NCI-H460 (cell line): ENCODE measurements at places on chromosomes 6 and 20. TPM values are rescaled to one million over a fixed set of nuclear protein-coding genes. Genes with fewer than 3 reads are reported as not detected.

MOXD1 gene
- total RNA-seq, result not detected in 2 replicates

TNFRSF21 gene
- total RNA-seq, result 3.9 and 4.0 TPM in 2 replicates

CD83 gene
- 1.7 and 2.7 TPM in 2 replicates for total RNA-seq

SRMS gene
- total RNA-seq, result not detected in 2 replicates

MOG gene
- total RNA-seq, result not detected in 2 replicates

ESR1 gene
- 0.35 TPM in 2 replicates for total RNA-seq

TRMT6 gene
- 26.1 and 30.7 TPM in 2 replicates for total RNA-seq

OVOL2 gene
- total RNA-seq, result not detected in 2 replicates

SIRPB1 gene
- total RNA-seq, result 0.05 and 0.20 TPM in 2 replicates

PPP1R18 gene
- 35.1 and 42.5 TPM in 2 replicates for total RNA-seq

PROKR2 gene
- total RNA-seq, result not detected in 2 replicates

GPX5 gene
- total RNA-seq, result not detected in 2 replicates

SPATS1 gene
- total RNA-seq, result not detected in 2 replicates

LBP gene
- total RNA-seq, result not detected in 2 replicates

CALHM5 gene
- 0.03 and 0.05 TPM in 2 replicates for total RNA-seq

GLP1R gene
- total RNA-seq, result not detected in 2 replicates

GABRR2 gene
- not detected in 2 replicates for total RNA-seq

ADGRF5 gene
- total RNA-seq, result 0.05 TPM in 1 of 2 replicates, not detected in the other

CPXM1 gene
- total RNA-seq, result not detected in 2 replicates

OR2H2 gene
- not detected in 2 replicates for total RNA-seq

HMGCLL1 gene
- 0.07 TPM in 1 of 2 replicates, not detected in the other for total RNA-seq

BAK1 gene
- total RNA-seq, result 13.2 and 14.6 TPM in 2 replicates

HM13 gene
- 85.3 and 97.3 TPM in 2 replicates for total RNA-seq

ULBP1 gene
- total RNA-seq, result 7.2 and 7.7 TPM in 2 replicates

SLX4IP gene
- total RNA-seq, result 6.6 and 7.5 TPM in 2 replicates

TUBB1 gene
- total RNA-seq, result not detected in 2 replicates

TSPO2 gene
- not detected in 2 replicates for total RNA-seq

FANCE gene
- total RNA-seq, result 4.7 and 5.1 TPM in 2 replicates

SIM1 gene
- not detected in 2 replicates for total RNA-seq

NR2E1 gene
- not detected in 2 replicates for total RNA-seq

RAET1G gene
- 1.1 and 1.2 TPM in 2 replicates for total RNA-seq

ACTL10 gene
- total RNA-seq, result not detected in 2 replicates

AIF1 gene
- total RNA-seq, result not detected in 2 replicates

HLA-DOA gene
- total RNA-seq, result not detected in 2 replicates

ELOVL2 gene
- total RNA-seq, result 2.5 and 2.7 TPM in 2 replicates

IRAK1BP1 gene
- total RNA-seq, result 11.3 and 12.2 TPM in 2 replicates

MCUR1 gene
- total RNA-seq, result 20.4 and 20.7 TPM in 2 replicates

EYA2 gene
- total RNA-seq, result 0.32 and 1.3 TPM in 2 replicates

ENPP3 gene
- 0.12 TPM in 1 of 2 replicates, not detected in the other for total RNA-seq

ACTR5 gene
- 6.9 and 8.8 TPM in 2 replicates for total RNA-seq

LATS1 gene
- total RNA-seq, result 15.8 and 16.9 TPM in 2 replicates

RRAGD gene
- total RNA-seq, result 3.0 and 4.0 TPM in 2 replicates

LRRN4 gene
- not detected in 2 replicates for total RNA-seq

GSTA2 gene
- not detected in 2 replicates for total RNA-seq

AHI1 gene
- total RNA-seq, result 18.2 and 21.7 TPM in 2 replicates

TTK gene
- total RNA-seq, result 51.2 and 60.2 TPM in 2 replicates

CDH26 gene
- total RNA-seq, result 0.22 TPM in 1 of 2 replicates, not detected in the other

FILIP1 gene
- total RNA-seq, result 0.06 TPM in 1 of 2 replicates, not detected in the other

DEF6 gene
- 2.1 and 2.7 TPM in 2 replicates for total RNA-seq

MCM8 gene
- total RNA-seq, result 18.6 and 19.3 TPM in 2 replicates

LGSN gene
- 15.0 and 17.1 TPM in 2 replicates for total RNA-seq
